ENCODE measurements at places on chromosomes 13 and 19. TPM values are rescaled to one million over a fixed set of nuclear protein-coding genes. Genes with fewer than 3 reads are reported as not detected.
A peak's percentile ranks its signal among the peaks of the same experiment; 100 is the strongest.

The POU2F2 gene
- 73.4 TPM for total RNA-seq

DNA sequence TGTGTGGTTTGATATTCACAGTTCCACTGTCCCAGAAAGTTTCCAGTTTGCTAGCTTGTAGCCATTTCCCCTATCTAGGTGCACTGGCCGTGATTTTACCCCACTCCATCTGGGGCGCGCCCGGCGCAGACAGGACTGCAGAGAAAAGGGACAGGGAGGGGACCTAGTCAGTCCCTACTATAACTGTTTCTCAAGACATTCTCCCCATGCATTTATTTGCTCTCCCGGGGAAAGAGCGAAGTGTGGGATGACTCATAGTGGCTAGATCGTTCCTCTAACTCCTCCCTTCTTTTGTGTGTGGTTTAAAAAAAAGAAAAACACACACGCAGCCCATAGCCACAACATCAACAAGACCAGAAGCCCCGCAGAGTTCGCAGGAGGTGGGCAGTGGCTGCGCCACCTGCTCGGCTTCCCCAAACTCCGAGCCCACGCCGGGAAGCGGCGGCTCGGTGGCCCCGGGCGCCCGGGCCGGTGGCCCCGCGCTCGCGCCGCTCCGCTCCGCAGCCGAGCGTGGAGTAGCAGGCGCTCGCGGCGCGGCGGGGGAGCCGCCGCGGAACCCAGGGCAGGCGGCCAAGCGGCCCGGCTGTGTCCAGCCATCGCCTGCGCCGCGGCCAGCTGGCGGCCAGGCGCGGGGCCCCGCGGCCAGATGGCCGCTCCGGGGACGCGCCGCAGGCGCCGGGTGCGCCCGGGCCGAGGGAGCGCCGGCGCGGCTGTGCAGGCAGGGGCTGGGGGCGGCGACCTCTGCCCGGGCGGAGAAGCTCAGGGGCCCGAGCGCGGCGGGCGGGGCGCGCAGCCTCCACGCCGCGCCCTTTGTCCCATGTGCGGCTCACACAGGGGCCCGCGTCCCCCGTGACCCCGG lies 653 bp downstream of the TMTC4 start:
- no peaks in the 10 kb centered on the region for H3K36me3 ChIP-seq
- H3K27ac ChIP-seq, result peak overlapping the region; percentile 63
- H3K27me3 ChIP-seq, result no peaks in the 10 kb centered on the region
- H3K4me3 ChIP-seq, result peak overlapping the region; percentile 93

- no peak overlapping the region for H3K27ac ChIP-seq
- H3K36me3 ChIP-seq, result peaks cover 54% of the 10 kb centered on the region
Measured at GRCh38 chr19:50796128-50796633, 6.0 kb downstream of the ACP4 start.

DNA sequence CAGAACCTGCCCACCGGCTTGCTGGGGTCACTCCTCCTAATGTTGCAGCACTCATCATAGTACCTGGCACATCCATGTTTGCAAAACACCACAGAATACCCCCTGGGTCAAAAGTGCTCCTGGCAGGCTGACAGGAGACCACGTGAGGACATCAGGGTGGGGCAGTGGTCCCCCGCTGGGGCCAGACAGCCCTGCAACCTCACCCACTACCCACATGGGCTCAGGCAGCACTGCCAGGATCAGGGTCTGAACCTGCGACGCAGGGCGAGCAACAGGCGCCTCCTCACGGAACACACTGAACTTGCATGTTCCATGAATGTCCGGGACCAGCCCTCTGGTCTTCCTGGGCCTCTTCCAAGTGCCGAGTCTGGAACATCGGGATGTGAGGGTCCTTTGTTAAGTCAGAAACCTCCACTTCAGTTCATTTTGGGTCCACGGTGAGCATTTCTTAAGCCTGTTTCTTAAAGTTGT lies 1.4 kb upstream of the SLC7A9 start:
- no peak overlapping the region for H3K4me3 ChIP-seq
- no peak for DNase-seq
- no peaks in the 10 kb centered on the region for H3K27me3 ChIP-seq
- H3K36me3 ChIP-seq, result no peaks in the 10 kb centered on the region
- no peaks in the 10 kb centered on the region for H3K4me1 ChIP-seq

The SULT2A1 gene
- total RNA-seq, result not detected

DNA sequence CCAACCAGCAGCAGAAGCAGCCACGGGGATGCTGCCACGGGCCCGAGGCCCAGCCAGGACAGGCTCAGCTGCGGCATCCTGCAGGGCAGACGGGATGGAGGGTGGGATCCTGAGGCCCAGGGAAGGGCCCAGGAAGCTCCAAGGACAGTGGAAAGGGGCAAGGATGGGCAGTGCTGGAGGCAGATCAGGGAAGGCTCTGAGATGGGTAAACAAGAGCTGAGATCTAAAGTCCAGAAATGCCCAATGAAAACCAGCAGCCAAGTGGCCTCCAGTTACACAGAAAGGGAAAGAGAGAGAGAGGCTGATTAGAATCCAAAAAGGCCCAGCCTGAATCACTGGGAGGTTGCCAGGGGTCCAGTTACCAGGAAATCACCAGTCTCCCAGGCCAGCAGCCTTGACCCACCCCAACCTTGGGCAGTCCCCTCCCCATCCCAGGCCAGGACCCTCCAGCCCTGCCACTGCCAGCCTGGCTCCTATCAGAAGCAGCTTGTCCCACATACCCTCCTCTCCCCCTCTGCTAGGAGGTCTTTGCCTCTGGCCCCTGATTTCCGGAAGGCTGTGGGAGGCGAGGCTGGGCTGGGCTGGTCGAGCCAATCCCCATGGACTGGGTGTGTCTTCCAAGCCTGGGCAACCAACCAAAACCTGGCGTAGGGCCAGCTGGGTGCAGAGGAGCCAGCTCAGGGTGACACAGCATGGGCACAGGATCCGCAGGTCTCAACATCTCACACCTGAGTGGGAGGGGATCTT lies at the start of gene CYP4F11:
Gene CYP4F11, minus strand, starts transcription at position 198 of the 747 bp plus-strand sequence. Its CDS starts 121 bp downstream, at position 77.
- no peaks in the 10 kb centered on the region for H3K4me1 ChIP-seq
- DNase-seq, result no peak
- H3K36me3 ChIP-seq, result no peaks in the 10 kb centered on the region
- peaks cover 3% of the 10 kb centered on the region for H3K27me3 ChIP-seq
- no peak within 1 kb of the TSS for H3K27ac ChIP-seq

DNA sequence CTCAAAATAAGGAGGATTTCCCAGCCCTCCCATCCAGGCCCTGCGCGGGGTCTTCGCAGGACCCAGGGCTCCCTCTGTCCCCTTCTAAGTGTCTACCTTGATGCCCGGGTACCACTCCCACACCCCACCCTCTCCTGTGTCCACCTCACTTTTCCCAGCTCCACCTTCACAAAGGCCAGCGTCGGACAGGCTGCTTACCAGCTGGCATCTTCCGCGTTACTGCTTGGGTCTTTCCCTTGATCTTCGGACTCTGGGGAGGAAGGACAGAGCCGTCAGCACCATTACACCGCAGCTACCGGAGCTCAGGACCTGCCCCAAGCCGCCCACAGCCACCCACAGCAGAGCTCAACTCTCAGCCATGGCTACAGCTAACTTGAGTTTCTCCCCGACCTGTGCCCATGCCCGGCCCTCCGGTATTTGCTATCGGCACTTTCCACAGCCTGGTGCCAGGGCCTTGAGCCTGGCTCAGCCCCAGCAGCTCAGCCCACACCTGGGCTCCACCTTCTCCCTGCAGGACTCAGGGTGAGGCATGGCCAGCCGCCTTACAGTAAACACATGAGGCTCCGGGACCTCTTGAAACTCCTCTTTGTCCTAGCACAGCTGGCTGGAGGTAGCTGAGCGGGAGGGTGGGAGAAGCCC lies 3.8 kb downstream of the C13orf46 start:
- no peak for DNase-seq
- H3K27me3 ChIP-seq, result no peaks in the 10 kb centered on the region
- peaks cover 2% of the 10 kb centered on the region for H3K36me3 ChIP-seq
- H3K4me3 ChIP-seq, result no peak overlapping the region
- H3K27ac ChIP-seq, result no peak overlapping the region

The IGFL3 gene
- total RNA-seq, result not detected

The SYNE4 gene
- 3.0 TPM for total RNA-seq

The ZIM2 gene
- not detected for total RNA-seq

GRCh38 chr13:32315238-32316027 lies at the start of the genes BRCA2 and ZAR1L:
Gene BRCA2 (plus strand): TSS chr13:32315508. CDS start chr13:32316461, 953 bp downstream.
Gene ZAR1L (minus strand): TSS chr13:32315363. CDS start chr13:32311925, 3,438 bp downstream.
- H3K4me3 ChIP-seq, result peak within 1 kb of the TSS; percentile 94
- peak; percentile 86 for DNase-seq
- H3K4me1 ChIP-seq, result peaks cover 7% of the 10 kb centered on the region

- no peak overlapping the region for H3K27ac ChIP-seq
- H3K36me3 ChIP-seq, result no peaks in the 10 kb centered on the region
- no peak overlapping the region for H3K4me3 ChIP-seq
- H3K4me1 ChIP-seq, result no peaks in the 10 kb centered on the region
- peak; percentile 32 for DNase-seq
Measured at GRCh38 chr19:17450264-17451075, 2.0 kb upstream of the TMEM221 start.

DNA sequence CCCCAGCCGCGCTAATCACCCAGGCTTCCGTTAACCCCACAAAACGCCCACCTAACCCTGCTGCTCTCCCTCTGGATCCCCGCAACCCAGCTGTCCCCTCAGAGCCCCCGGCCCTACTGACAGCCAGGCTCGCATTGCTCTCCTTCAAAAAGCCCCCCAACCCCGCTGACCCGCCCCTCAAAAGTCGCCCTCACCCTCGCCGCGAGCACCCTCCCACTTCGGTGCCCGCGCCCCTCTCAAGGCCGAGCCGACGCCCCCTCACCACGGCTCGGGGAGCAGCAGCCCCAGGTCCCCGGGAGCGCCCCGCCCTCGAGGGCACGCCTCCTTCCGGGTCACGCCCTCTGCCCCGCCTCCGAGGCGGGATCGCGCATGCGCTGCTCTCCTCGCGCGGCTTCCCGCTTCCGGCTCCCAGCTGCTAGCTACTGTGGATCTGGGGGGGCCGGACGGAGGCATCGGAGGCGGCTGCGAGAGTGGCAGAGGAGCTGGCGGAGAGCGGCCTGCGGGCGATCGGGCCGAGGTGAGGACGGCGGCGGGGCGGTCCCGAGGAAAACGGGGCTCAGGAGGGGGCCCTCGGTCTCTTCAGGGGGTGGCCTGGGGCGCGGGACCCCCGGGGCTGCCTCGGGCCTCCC lies 46.1 kb downstream of the ARHGEF18 start:
- no peaks in the 10 kb centered on the region for H3K36me3 ChIP-seq
- peaks cover 32% of the 10 kb centered on the region for H3K4me1 ChIP-seq
- peak overlapping the region; percentile 46 for H3K4me3 ChIP-seq
- H3K27ac ChIP-seq, result peak overlapping the region; percentile 69
- no peaks in the 10 kb centered on the region for H3K27me3 ChIP-seq
- DNase-seq, result peak; percentile 91

The PALM gene
- total RNA-seq, result not detected

- peak; percentile 53 for DNase-seq
- H3K4me3 ChIP-seq, result no peak overlapping the region
- no peak overlapping the region for H3K27ac ChIP-seq
- no peaks in the 10 kb centered on the region for H3K27me3 ChIP-seq
Measured at GRCh38 chr13:25037057-25037813, 58.7 kb upstream of the PABPC3 start.

- no peaks in the 10 kb centered on the region for H3K27me3 ChIP-seq
- no peak for DNase-seq
Measured at GRCh38 chr19:28426110-28426729, 786.7 kb downstream of the UQCRFS1 start.

The PCDH20 gene
- not detected for total RNA-seq

DNA sequence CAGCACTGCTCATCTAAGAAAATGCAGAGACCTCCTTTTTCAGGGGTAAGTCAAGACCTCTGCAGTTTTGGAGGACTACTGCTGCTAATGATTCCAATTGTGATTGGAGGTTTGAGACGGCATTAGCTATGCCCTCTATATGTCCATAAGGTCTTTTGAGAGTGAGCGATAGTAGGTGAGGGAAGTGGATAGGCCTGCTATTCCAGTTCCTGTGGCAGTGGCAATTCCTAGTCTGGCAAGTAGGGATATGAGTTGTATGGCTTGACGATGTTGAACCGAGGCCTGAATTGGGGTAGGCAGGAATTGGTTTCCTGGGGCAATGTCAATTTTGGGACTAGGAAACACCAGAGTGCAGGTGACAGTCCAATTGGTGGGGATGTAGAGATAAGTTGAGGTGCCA lies 913.1 kb upstream of the SLITRK5 start:
- H3K4me3 ChIP-seq, result no peak overlapping the region
- DNase-seq, result no peak
- H3K36me3 ChIP-seq, result no peaks in the 10 kb centered on the region
- no peaks in the 10 kb centered on the region for H3K27me3 ChIP-seq

DNA sequence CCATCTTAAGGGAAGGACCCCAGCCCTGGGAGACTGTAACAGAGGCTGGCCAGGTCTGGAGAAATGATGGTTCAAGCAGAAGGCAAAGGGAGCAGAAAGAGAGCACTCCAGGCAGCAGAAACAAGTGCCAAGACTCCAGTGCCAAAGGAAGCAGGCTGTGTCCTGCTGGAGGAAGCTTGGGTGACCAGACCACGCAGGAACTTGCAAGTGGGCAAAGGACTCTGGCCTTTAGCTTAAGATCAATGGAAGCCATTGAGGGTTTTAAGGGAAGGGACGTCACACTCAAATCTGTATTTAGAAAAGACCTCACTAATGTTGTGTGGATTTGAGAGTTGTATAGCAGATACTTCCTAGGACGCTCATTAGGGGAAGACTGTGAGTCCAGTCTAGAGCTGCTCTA lies 95.5 kb downstream of the MIPEP start:
- H3K4me1 ChIP-seq, result no peaks in the 10 kb centered on the region
- no peak overlapping the region for H3K4me3 ChIP-seq
- no peak overlapping the region for H3K27ac ChIP-seq
- DNase-seq, result no peak
- H3K27me3 ChIP-seq, result no peaks in the 10 kb centered on the region

The PRR36 gene
- total RNA-seq, result 0.22 TPM

- no peak for DNase-seq
- H3K4me1 ChIP-seq, result no peaks in the 10 kb centered on the region
- H3K27me3 ChIP-seq, result no peaks in the 10 kb centered on the region
- no peak overlapping the region for H3K27ac ChIP-seq
Measured at GRCh38 chr13:75855847-75856246, 219.7 kb downstream of the LMO7 start.

- H3K4me3 ChIP-seq, result no peak overlapping the region
- no peak overlapping the region for H3K27ac ChIP-seq
- no peaks in the 10 kb centered on the region for H3K4me1 ChIP-seq
- H3K27me3 ChIP-seq, result no peaks in the 10 kb centered on the region
Measured at GRCh38 chr19:12090807-12091206, 26.3 kb downstream of the ZNF844 start.

The SIGLEC14 gene
- total RNA-seq, result 1.2 TPM

- H3K4me1 ChIP-seq, result no peaks in the 10 kb centered on the region
- no peaks in the 10 kb centered on the region for H3K27me3 ChIP-seq
- no peak overlapping the region for H3K27ac ChIP-seq
- no peak overlapping the region for H3K4me3 ChIP-seq
Measured at GRCh38 chr13:42068886-42069285, 20.4 kb downstream of the DGKH start.

The NCAN gene
- total RNA-seq, result not detected

The TMEM272 gene
- 5.9 TPM for total RNA-seq

- H3K4me1 ChIP-seq, result no peaks in the 10 kb centered on the region
- no peak for DNase-seq
- H3K4me3 ChIP-seq, result no peak overlapping the region
- H3K36me3 ChIP-seq, result peaks cover 33% of the 10 kb centered on the region
- H3K27me3 ChIP-seq, result no peaks in the 10 kb centered on the region
Measured at GRCh38 chr19:17195106-17195505, 20.1 kb upstream of the USE1 start.

GRCh38 chr19:1103132-1103707 lies 574 bp upstream of the GPX4 start:
- no peaks in the 10 kb centered on the region for H3K27me3 ChIP-seq
- H3K27ac ChIP-seq, result peak overlapping the region; percentile 79
- DNase-seq, result no peak
- peak overlapping the region; percentile 60 for H3K4me3 ChIP-seq
- peaks cover 13% of the 10 kb centered on the region for H3K4me1 ChIP-seq
- H3K36me3 ChIP-seq, result no peaks in the 10 kb centered on the region
